T-helper 2 cell (primary cell): ENCODE measurements at places on chromosomes 3 and 15.

- DNase-seq: no peak
These were observed 135.0 kb upstream of the CCNL1 start for GRCh38 chr3:157294953-157295352.

- no peak for DNase-seq
These were observed 130.5 kb upstream of the PHLDB2 start for GRCh38 chr3:111728566-111728935.

GRCh38 chr15:65305776-65306175, 1.3 kb downstream of the RNU5B-1 start:
- no peak for DNase-seq

- no peak for DNase-seq
These were observed 288.1 kb downstream of the EPHB1 start for GRCh38 chr3:135083179-135083578.

GRCh38 chr3:149247008-149247710, 25.5 kb upstream of the CP start:
- no peak for DNase-seq

DNA sequence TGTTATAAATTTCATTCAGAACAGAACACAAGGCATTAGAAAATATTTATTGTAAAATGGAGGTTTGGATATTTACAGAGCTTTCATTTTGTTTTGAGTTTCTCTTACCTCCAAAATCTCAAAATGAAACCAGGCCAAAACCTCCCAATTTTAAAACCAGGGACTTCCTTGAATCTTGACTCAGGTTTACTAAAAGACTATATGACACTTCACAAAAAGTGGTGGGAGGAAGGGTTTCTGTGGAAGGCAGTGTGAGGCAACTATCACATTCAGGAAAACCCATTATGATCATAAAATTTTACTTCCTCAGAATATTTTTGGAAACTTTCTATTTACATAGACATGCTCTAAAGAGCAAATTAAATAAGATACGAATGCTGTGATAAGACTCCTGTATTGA, 205.8 kb upstream of the EOMES start:
- no peak for DNase-seq

DNA sequence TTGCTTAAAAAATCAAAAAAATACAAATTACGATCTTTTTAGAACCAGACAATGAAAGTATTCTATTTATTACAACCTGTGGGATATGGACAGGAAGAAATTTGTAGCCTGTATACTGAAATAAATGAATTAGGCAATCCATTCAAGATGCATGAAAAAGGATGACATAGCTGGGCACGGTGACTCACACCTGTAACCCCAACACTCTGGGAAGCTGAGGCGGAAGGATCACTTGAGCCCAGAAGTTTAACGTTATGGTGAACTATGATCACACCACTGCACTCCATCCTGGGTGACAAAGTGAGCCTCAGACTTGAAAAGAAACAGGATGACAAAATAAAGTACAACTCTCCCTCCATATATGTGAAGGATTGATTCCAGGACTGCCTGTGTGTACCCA, 74.1 kb downstream of the MSL2 start:
- DNase-seq: no peak

DNA sequence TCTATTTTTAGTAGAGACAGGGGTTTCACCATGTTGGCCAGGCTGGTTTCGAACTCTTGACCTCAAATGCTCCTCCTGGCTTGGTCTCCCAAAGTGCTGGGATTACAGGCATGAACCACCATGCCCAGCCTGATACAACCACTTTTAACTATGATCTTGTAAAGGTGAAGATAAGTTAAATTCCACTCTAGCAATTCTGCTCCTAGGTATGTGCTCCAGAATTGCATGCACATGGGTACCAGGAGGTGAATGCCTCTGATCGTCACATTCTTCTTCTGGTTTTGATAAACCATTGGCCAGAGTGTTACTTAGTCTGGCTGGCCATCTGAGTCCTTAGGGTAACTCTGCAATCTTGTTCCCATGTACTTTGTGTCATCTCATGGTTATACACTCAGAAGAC, 22.3 kb downstream of the CSPG5 start:
- no peak for DNase-seq

DNA sequence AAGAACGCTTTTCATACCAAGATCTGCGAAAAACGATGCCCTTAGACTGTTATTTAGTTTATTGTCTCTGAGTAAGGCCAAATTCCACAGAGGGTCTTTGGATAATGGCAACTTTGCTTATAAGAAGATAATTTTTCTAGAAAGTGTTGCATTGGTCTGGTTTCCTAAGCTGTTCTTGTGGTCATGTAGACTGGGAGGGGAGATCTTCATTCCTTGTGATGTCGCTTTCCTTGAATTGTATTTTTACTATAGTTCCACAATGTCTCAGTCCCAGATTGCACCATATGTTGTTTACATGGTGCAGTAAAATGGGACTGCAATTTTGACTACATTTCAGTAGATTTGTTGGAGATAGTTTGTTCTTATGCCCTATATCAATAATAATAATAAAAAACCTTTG, 28.8 kb upstream of the ST3GAL6 start:
- no peak for DNase-seq

DNA sequence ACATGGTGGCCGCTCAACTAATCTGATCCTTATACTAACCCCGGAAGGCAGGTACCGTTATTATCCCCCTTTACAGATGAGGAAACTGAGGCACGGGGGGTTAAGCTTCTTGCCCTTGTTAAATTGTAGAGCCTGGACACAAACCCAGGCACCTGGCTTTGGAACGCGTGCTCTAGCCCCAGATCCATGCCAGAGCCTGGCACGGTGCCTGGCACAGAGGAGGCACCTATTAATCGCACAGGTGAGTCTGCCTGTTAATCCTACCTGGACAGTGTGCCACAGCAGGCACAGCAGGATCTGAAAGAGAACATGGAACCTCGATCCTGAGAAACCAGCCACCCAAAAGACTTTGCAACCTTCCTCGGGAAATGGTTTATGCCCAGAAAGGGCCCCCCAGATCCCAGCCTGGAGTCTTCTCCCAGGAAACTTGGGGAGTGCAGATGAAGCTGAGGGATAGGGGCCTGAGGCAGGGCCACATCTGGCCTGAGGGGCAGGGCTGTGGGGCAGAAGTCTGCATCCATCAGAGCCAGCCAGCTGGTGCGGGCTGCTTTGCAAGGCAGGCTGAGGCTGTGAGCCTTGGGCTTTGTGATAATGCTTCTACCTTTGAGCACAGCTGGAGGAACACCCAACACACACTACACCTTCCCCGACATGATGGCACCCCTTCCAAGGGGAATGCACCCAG, 55.3 kb upstream of the SLC6A1 start:
- no peak for DNase-seq

DNA sequence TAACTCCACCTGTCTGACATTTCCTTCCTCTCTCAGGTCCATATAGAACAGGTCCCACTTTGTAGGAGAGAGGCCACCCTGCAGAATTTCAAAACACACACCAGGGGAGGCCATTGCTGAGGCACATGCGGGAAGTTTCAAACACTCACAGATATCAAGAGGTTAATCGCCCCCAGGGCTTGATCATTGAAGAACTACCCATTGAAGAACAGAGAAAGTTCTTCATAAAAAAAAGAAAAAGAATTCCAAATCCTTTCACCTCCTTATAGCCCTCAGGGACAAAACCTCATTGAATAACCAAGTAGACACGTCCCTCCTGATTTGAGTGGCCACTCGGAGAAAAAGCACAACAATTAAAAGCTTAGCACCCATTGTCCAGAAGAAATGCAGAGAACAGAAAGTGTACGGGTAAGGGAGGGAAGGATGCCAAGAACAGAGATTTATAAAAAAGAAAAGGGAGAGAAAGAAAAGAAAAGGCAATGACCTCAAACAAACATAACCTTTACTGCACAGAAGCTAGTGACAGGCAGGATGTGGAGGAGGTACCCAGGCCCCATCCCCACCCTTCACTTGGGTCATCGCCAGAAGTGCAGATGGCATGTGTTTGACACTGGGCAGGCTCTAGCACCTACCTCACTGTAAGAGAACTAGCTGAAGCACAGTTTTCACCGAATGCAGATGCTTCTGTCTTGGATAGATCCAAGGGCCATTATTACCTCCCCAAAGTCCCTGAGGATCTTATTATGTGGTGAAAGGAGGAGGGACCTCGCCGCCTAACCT, 112.3 kb upstream of the HES1 start:
- no peak for DNase-seq

- no peak for DNase-seq
These were observed 608.1 kb downstream of the SQOR start for GRCh38 chr15:46242935-46243334.

- no peak for DNase-seq
These were observed 27.3 kb downstream of the SLMAP start for GRCh38 chr3:57783186-57784088.

DNA sequence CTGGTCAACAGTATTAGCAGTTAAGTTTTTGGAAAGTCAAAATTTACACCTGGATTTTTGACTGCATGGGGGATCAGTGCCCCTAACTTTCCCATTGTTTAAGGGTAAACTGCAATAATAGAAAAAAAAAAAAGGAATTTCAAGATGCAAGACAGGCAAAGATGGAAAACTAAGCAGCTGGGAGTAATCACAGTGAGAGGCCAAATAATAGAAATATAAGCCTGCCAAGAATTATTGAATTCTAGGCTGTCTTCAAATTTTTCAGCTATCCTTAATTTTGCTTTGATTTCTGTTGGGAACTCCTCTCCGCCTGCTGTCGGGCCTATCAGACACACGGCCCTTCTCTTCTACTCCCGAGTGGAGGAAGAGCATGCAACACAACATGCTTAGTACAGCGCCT, 215.5 kb upstream of the LMCD1 start:
- DNase-seq: no peak

- DNase-seq: no peak
These were observed 56.0 kb downstream of the SEMA3G start for GRCh38 chr3:52388933-52389332.

- no peak for DNase-seq
These were observed 109.2 kb downstream of the EPHB1 start for GRCh38 chr3:134904241-134904771.

GRCh38 chr3:66499881-66500575, 794 bp downstream of the LRIG1 start:
- DNase-seq: peak; percentile 27

GRCh38 chr3:177523067-177523675, 325.9 kb upstream of the TBL1XR1 start:
- DNase-seq: no peak

DNA sequence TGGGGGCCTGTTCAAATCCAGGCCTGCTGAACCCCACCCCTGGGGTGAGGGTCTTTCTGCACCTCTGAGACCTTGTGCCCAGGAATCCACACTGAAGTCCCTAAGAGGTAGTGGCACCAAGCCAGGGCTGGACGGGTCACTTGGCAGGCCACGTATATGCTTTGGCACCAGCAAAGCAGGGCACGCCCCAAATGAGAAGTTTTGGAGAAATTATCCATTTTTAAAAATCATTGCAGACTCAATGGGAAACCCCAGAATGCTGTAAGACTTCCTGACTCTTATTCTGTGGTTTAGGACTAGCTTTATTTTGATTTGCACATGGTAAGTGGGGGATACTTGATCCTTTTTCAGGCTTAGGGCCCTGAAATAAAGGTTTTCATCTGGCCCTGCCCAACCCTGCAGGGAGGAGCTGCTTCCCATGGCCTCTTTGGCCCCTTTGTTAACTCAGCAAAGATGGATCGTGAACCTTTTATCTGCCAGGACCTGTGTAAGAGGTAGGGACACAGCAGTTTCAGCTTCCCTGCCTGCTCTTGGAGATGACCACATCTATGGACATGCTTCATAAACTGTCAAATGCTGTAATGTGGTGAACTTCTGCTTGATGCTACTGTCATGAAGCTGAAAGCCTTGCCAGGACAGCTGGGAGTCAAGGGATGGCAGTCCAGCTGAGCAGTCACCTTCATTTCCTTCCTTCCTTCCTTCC, 88.0 kb downstream of the HMG20A start:
- no peak for DNase-seq

GRCh38 chr3:158918008-158918407, 116.2 kb downstream of the MFSD1 start:
- DNase-seq: no peak

DNA sequence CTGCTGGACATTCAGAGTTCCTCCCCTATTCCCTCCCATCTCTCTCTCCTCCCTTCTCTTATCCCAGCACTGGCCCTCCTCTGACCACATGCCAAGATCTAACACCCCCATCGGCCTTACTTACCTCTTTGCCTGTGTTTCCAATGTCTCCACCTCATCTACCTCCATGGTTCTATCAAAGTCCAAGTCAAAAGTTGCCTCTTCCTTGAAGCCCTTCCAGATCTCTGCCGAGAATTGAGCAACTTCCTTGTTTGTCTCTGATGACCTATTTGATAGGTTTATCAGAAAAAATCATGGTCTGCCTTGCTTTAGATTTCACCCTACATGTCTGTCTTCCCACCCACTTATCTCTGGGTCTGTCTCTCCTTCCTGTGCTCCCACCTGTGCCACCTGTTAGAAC, 69.7 kb upstream of the ITGA11 start:
- no peak for DNase-seq

GRCh38 chr3:132006605-132007204, 28.1 kb downstream of the CPNE4 start:
- peak; percentile 5 for DNase-seq

GRCh38 chr3:122247825-122248185, 64.3 kb downstream of the CASR start:
- no peak for DNase-seq

DNA sequence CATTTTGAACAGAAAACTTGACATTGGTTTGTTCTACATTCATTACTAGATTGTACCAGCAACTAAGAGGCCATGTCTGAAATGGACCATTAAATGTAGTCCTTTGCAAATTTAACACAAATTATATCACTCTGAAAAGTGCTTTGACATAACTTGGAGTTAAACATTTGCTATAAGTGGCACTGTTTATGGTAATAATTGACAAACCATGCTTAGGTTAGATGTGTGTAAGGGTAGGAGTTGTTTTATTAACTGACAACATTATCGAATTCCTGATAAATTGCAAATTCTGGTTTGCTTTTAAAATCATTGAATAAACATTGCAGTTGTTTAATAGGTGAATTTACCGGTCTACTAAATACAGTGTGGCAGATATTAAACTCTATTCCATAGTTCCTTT, 6.1 kb upstream of the TMEM207 start:
- DNase-seq: no peak

DNA sequence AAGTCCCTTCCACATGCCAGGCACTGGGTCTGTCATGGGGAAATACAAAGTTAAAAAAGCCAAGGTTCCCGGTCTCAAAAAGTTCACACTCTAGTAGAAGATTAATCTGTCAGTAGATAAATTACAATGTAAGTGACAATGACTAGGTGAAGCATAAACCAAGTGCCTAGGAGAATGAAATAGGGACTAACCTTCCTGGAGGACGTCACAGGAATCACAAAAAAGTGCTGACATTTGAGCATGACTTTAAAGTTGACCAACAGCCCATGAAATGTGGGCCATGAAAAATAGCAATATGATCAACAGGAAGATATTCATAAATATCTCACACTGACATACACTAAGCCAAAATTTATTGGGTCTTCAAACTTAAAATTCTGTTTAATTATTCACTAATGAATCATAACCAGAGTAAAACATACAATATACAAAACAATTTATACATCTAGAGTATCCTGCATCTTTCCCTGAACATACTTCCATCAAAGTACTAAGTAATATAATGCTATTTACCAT, 20.0 kb downstream of the COPS2 start:
- no peak for DNase-seq

GRCh38 chr3:23481011-23481615, 278.0 kb downstream of the UBE2E2 start:
- no peak for DNase-seq
